Non-pigmented ciliary epithelial cell (primary cell): ENCODE measurements at places on chromosomes 12 and 14.
A peak's percentile ranks its signal among the peaks of the same experiment; 100 is the strongest.

DNA sequence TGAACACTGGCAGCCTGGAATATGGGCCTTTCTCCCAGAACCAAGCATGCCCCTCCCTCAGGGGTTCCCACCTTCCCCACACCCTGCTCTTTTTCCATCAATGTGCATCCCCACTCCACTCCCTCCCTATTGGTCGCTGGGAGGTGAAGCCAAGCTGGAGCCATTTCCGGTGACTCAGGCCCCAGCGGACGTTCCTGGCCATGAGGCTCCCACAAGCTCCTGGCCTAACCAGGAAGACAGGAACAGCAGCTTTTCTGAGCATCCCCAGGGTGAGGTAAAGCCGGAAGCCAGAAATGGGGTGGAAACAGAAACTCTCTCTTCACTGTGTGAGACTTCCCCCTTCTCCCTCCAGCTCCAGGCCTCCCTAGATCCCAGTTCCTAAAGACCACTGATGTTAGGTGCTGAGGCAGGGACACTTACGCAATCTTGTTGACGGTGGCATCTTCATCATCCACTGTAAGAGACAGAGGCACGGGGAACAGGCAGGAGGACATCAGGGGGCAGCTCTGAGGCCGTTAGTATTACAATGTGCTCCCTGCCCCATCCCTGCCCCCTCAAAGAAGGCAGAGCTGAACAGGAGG is 5.1 kb downstream of the LMBR1L start:
- no peak for DNase-seq

- no peak for DNase-seq
Observed at GRCh38 chr14:100587763-100588411, 670 bp upstream of the BEGAIN start.

DNA sequence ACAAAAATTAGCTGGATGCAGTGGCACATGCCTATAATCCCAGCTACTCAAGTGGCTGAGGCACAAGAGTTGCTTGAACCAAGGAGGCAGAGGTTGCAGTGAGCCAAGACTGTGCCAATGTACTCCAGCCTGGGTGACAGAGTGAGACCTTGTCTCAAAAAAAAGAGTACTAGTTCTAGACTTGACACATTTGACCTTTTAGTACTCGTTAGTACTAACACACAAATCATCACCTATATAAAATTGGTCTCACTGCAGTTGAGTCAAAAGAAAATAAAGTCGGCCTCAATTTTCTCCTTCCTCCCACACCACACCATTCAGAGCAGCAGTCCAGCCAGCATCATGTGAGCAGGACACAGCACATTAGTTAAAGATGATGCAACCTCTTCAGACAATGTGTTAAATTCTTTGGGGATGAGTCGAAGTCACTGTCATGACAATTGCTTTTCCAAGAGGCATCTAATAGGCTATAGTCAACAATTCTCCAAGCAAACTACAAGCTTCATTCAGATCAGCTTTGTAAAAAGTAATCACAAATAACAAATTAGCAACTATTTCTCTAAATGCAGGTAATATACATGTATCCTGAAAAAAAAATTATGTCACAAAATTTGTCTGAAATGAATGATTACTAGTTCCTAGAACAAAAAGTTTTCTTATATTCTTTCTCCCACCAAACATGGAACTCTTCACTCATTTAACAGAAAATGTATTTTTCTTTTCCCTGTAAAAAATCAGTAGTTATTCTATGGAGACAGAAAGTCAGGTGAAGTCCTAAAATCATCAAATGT is 55.6 kb downstream of the CLIP1 start:
- peak; percentile 77 for DNase-seq

GRCh38 chr12:44873898-44874297 is 2.2 kb downstream of the NELL2 start:
- peak; percentile 11 for DNase-seq

GRCh38 chr12:70246580-70246979 is 3.3 kb downstream of the CNOT2 start:
- DNase-seq, result no peak

GRCh38 chr14:64107438-64107837 is 186.7 kb downstream of the ESR2 start:
- no peak for DNase-seq
